ENCODE measurements at places on chromosomes 1 and 21.

DNA sequence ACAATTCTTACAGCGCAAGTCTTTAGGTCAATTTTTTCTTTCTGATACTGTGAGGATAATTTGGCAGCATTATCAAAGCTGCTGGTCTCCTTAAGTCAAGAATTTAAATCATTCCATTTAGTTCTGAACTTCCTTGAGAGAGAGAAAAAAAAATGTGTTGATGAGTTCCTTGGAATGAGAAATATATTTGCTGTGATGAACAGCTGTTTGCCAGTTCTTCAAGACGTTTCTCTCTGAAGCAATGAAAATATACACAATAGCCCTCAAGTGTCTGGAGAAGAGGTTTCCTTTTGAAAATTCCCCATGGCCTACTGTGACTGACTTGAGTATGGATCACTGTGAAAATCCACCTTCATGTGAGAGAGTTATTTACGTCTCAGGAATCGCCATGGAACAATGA, 31.0 kb upstream of the TADA1 start:
- no peak for DNase-seq

- DNase-seq = no peak
These were observed 108.8 kb downstream of the SMYD2 start for GRCh38 chr1:214389734-214390133.

DNA sequence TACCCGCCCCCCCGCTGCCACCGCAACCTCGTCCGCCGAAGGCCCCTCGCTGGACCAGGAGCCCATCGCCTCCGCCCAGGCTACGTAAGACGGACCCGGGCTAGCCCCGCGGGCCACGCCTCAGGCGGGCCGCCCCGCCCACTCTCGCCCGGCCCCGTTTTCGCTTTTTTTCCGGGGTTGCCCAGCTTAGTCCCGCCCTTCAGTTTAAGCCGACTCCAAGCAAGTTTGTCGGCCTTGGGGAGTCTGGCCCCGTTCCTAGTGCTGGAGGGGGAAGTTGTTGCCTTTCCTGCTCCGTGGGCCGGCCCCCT, 3.0 kb downstream of the RUSC1 start:
- peak; percentile 83 for DNase-seq

- peak; percentile 48 for DNase-seq
These were observed 107.0 kb downstream of the PTPN14 start for GRCh38 chr1:214444182-214444939.

- DNase-seq = no peak
These were observed 796.3 kb downstream of the BRINP3 start for GRCh38 chr1:189681252-189681919.

DNA sequence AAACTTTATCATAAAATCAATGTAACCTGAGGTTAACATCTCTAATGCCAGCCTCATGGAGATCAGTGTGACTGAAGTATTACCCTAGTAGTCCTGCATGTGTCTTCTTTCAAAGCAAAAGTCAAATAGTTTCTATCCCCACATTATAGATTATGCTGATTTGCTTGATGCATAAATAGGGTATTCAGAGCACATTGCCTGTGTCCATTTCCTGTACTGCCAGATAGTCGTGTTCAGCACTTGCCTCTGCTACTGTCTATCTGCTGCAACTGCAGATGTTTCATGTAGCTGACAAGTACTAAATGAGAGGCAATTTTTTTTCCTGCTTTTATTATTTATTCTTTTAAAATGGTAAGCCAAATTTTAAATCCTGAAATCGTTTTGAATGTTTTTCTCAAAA, 348.7 kb downstream of the CHRM3 start:
- DNase-seq = no peak

DNA sequence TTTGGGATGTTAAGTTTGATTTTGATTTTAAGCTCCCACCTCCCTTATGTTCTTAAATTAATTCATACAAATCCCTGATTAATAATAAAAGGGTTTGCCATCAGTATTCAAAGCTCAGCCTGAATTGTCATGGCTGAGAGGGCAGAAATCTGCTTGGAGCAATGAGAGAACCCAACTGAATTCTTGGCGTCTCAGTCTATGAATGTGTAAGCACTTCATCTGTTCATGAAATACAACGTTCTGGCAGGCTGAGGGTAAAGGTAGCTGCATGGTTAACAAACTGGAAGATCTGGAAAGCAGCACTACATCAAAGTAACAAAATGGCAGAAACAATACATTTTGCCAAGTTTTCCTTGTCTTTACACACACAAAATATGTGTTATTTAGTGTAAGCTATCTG, 95.3 kb downstream of the ACBD6 start:
- no peak for DNase-seq
